ENCODE measurements at places on chromosomes 16 and 17.
A peak's percentile ranks its signal among the peaks of the same experiment; 100 is the strongest.

DNA sequence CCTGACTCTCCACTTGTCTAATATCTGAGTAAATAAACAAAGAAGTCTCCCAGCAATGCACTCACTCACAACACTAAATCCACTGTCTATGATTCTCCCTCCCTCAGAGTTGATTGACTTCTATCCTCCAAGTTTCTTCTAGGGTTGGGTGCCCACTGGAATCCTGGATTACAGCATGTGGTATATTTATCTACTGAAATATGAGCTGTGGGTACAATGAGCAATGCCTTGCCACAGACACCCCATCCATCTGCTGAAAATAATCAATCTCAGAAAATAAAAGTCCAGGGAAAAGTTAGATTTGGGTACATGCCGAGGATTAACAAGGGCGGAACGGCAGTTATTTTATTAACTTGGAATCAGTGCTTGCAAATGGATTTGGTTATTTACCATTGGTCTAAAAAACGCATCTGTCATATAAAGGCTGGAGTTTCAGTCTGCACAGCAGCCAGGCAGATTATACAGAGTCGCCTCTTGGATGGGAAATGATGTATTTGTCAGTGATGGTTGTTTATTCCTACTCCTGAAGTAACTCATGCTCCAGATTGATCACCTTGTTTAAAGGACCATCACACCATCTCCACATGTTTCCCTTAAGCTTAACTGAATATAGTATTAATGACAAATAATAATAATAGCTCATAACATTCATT, 193.9 kb upstream of the SOX9 start:
- no peak for DNase-seq

GRCh38 chr17:21005803-21006202, 37.0 kb downstream of the USP22 start:
- DNase-seq: no peak

DNA sequence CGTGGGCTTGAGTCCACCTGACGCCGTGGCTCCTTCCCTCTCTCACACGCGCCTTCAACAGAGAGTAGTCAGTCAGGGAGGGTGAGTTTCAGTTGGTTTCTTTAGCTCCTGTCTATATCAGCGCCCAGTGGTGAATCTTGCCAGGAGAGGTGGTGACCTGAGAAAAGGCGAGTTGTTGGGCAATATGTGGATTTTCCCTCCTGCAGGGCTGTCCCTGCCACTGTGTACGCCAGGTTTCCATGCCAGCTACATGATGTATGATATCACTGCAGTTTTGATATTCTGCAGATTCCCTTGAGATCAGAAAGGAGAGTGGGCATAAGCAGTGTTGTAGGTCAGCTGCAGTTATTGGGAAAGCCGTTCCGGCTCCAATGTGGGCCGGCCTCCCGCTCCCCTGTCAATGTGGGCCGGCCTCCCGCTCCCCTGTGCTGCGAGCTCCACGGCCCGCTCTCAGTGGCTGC, 31.4 kb downstream of the BANP start:
- no peak for DNase-seq

GRCh38 chr17:80456465-80457235, 19.8 kb downstream of the NPTX1 start:
- no peak for DNase-seq

DNA sequence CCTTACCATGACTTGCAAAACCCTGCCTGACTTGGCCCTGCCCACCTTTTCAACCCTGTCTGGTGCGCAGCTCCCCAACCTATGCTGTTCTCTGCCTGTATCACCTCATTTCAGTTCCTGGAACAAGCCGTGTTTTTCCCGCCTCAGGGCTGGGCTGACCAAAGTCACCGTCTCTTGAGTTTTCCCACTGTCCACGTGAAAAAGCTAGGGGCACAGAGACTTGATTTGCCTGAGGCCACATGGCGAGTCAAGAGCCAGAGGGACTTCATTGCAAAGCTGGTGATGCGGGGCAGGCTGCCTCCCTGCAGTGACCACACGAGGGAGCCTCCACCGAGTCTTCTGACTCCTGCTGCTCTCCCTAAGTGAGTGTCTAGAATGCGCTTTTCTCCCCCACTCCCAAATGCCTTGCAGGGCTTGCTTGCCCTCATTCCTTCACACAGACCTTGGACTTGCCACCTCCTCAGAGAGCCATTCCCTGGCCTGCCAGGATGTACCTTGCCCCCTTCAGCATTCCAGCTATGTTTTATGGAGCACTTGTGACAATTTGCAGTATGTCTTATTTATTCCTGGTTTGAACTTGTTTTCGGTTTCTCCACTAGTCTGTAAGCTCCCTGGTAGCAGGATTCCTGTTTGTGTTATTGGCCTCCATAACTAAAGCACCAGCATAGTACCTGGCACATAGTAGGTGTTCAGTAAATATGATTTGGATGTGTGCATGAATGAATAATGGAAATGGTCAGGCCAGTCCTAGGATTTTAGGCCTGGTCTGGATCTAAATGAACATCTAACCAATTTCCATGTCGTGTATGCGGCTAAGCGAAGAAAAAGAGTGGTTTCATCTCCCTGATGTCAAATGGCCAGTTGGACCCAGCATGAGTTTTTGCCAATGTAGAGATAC, 252.3 kb downstream of the SNX29 start:
- DNase-seq: peak; percentile 70

DNA sequence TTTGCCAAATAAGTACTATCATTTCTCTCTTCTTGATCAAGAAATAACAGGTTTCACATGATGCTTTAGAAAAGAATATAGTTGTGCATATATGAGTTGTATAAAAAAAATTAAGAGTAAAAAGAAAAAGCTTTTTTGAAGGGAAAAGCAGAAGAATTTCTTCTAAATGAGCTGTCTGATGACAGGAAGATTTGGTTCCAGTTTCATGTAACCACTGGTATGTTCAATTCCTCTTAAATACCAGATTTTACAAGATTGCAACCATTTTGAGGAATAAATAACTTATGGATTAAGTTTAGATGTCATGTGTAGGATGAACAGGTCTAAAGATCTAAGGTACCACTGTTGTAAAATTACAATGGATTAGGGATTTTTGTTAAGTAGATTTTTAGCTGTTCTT, 45.0 kb downstream of the VMP1 start:
- no peak for DNase-seq

DNA sequence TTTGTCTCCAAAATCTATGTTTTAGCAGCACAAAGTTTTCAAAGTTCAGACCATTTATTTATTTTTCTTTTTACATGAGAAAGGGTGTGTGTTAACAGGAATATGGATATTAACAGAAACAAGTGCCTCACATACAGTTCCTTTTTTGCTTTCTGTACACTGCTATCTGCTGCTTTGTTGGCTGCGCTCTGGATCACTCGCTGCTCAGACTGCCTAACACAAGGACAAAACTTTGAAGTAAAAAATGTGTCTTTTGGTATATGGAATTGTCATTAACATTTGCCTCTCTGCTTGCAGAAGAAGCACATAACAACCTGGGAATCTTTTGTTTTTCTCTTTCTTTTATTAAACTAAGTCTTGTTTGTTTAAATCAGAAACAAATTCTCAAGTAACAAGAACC, 262.8 kb downstream of the ZFHX3 start:
- DNase-seq: no peak

- DNase-seq: no peak
These were observed 13.8 kb downstream of the CNGB1 start for GRCh38 chr16:57956924-57957672.

All from WERI-Rb-1 (cell line).